ENCODE measurements at places on chromosomes 12 and 14.

DNA sequence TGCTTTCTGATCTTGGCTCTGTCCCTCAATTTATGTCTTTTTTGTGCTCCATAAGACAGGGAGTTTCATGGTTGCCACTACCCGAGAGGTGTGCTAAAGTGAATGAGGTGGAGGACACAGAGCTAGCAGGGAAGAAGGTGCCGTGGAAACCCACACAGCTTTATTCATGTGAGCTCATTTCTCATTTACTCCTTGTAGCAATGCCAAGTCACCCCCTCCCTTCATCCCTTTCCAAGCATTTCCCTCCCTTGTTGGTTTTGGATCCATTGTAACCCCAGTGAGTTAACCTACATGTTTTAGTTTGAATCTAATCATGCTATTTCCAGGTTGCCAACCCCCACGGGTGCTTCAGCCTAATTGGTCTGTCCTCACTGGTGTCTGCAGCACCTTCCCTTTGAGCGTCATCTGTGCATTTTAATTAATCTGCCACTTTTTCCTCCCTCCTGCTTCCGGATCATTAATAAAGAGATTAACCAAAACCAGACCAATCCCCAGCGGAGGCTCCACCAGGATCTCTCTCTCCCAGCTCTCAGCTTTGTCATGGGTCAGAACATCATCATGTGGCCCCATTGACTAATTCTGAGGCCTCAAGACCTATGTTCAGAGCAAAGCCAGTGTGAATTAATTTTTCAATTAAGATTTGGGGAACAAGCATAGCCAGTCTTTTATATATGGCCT, 56.2 kb downstream of the NTF3 start:
- DNase-seq: no peak

DNA sequence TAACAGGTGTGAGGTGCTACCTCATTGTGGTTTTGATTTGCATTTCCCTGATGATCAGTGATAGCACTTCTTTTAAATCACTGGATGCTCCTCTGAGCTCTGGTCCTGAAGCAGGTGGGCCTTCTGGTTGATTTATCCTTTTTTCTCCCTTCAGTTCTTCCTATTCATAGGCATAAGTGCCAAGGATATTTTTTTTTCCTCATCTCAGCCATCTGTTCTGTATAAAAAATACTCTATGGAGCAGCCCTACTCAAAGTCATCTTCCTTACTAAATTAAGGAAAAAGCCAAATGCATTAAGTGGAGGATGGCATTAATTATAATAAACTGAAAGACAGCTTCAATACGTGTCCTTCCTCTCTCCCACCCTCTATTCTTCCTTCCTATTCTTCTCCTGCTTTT, 18.4 kb downstream of the SPIC start:
- no peak for DNase-seq

DNA sequence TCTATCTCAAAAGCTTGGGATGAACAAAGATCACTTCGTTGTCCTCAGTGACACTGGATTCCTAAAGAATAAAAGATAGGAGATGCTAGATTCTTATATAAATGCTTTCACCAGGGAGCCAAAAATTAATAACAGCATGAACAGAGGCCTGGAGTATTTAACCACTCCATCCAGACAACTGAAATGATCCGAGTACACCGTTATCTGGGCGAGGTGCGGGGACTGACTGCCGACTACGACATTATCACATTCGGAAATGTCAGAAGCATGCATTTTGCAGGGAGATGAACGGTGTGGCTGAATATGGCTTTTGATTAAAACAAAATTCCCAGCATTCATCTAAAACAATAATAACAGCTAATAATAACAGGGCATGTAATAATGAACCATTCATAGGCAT, 56.6 kb downstream of the TRPV4 start:
- no peak for DNase-seq

DNA sequence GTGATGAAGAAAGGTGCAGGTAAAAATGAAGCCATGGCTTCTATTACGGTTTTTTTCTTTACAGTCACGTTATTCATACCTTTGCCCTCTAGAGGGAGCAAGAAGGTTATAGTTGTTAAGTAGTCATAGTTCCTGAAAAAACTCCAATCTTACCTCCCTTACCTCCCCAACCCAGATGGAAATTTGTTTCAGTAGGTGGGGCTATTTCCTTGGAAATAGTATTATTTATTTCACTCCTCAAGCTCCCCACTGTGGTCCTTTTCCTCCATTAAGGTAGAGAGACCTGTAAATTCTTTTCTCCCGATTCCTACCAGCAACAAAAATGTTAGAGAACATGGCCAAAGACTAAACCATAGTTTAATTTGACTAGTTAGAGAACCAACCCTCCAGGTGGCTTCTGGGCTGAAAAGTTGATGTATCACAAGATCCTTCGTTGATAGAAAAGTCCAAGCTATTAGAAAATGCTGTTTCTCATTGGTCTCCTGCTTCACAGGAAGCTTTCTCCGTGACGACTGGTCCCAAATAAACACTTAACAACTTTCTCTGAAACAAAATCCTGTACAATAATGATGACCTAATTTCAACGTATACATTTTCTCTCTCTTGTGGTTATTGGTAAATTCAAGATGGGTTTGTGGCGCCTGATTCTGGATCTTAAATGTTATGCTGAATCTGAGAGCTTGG, 43.5 kb downstream of the TMX1 start:
- no peak for DNase-seq

DNA sequence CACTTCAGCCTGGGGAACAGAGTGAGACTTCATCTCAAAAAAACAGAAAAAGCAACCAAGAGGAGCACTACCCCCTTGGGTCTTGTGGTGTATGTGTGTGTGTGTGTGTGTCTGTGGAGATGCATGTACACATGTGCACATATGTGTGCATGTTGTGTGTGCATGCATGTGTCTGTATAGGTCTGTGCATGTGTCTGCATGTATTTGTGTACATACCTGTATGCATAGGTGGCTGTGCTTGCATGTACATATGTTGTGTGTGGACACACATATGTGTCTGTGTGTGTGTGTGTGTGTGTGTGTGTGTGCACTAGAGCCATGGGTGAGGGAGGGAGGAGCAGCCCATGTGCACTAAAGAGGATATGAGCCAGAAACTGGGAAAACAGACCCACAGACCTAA, 49.1 kb downstream of the ARL6IP4 start:
- no peak for DNase-seq

DNA sequence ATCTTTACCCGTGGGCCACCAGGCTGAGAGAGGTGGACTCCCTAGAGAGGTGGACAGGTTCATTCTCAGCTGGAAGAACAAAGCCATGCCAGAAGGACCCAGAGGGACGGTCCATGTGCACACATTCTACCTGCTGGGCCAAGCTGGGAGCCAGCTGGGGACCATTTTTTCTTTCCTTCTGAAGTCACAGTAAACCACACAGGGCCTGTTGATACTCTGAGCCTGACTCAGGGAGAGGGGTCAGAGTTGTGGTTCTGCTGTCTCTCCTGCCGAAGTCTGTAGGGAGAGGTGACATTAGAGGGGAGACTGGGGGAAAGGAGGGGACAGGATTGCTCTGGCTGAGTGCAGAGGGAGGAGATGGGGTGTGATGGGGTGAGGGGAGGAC, 148.6 kb downstream of the TSPAN9 start:
- no peak for DNase-seq

DNA sequence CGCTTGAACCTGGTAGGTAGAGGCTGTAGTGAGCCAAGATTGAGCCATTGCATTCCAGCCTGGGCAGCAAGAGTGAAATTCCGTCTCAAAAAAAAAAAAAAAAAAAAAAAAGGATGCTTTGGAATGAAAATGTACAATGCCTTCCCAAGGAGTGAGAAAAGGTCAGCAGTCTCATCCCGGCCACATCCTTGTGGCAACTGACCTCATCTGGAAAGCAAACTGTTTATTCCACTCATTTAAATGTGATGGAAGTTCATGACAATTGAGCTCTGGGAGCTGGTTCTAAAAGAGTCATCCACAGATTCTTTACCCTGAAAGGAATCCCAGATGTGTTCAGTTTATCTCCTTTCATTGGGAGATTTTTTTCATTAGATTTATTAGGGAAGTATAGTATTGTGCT, 19.4 kb upstream of the LIMA1 start:
- DNase-seq: no peak

DNA sequence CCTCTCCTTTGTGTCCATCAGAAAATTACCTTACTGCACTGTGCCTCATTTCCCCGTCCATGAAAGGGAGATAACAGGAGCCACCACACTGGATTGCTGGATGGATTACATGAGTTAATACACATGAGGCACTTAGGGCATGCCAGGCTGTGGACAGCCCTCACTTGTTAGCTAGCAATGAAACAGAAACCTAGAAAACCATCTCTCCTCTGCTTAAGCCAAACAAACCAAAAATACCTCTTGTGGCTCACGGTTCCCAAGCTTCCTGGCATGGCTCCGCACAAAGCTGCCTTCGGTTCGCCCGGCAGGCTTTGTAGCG, 660 bp upstream of the HCFC2 start:
- DNase-seq: no peak

GRCh38 chr12:120290609-120291305, 946 bp downstream of the RNU4-2 start:
- DNase-seq: no peak

- DNase-seq: no peak
These were observed 1.5 kb downstream of the LGR5 start for GRCh38 chr12:71440763-71441748.

DNA sequence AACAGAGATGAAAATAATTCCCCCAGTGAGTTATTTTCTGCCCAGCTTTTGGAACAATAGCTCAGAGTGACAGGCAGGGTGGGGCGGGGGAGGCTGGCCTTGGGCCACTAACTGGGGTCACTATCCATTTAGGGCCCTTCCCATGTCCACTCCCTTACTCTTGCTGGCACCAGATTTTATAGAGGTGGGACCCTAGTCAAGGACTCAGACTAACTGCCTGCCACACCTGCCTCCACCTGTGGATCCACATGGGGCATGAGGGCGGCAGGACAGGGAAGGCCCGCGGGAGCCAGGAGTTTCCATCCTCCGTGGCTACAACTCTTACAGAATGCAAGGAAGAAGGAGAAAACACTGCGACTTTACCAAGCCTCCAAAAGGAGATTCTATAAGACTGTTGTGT, 10.1 kb downstream of the VDR start:
- DNase-seq: no peak

- no peak for DNase-seq
These were observed 252.6 kb downstream of the FOXN3 start for GRCh38 chr14:89164168-89165073.

DNA sequence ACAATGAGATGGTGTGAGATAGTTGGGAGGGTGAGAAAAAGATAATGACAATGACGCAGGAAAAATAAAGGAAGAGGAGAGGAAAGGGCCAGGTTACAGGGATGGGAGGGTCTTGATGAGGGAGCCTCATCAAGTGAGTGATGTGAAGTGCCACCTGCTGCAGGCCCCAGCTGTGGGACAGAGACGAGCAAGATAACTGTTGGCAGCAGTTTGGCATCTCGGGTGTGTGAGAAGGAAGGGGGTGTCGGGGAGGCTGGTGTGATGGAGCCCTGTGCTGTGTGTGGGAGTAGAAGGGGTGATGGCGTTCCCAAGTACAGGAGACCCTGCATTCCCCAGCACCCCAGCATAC, 11.4 kb upstream of the TAC3 start:
- DNase-seq: no peak

- DNase-seq: no peak
These were observed 51.0 kb upstream of the SOCS2 start for GRCh38 chr12:93521225-93522080.

DNA sequence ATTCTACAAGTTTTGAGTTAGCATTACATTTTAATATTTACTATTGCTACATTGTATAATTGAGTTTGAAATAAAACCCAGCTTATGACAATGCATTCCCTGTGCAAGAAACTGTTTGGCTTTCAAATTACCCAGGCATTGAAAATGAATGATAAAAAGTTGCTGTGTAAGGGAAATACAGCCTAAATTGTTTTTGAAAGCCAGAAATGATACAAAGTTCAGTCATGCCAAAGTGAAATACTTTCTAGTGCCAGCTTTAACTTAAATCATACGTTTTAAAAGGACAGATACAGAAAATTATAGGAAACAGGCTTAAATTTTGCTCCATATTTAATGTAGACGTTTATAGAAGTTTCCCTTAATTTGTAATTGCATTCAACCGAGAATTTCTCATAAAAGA, 2.8 kb downstream of the MGAT2 start:
- DNase-seq: no peak

GRCh38 chr12:132546647-132547046, 56.7 kb downstream of the FBRSL1 start:
- DNase-seq: peak; percentile 56

- DNase-seq: no peak
These were observed 32.9 kb downstream of the TSPAN8 start for GRCh38 chr12:71124835-71125460.

DNA sequence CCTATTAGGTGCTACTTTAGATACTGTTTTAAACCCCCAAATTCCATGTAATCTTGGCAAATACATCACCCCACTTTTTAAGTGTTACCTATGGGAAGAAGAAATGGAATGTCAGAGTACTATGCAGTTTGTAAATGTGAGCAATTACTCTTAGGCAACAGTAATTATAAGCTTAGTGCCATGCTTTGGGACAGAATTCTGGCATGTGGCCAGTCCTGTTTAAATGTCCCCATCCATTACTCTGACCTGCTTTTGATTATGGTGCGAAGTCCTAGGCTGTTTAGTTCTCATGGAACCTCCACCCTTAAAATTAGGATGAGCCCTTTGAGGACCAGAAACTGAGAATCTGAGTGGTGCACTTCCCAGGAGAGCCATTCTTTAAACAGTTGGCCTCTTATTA, 321.4 kb upstream of the RGS6 start:
- DNase-seq: no peak

GRCh38 chr14:22561661-22562579, 27.1 kb downstream of the DAD1 start:
- DNase-seq: no peak

DNA sequence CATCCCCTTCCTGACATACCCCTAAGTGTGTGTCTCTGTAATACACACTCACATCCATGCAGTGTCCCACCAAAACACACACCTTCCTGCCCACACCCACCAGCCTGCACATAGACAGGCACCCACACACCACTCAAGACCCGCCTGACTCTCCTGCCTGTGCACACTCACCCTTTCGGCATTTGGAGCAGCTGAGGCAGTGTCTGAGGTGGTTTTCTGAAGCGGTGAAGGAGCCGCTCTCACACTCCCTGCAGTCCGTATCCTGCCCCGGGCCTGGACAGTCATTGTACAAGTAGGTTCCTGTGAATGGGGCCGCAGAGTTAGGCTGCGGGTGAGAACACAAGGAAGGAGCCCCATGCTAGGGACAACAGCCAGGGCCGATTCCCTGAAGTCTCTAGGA, 8.3 kb downstream of the TNFRSF1A start:
- DNase-seq: peak; percentile 69

GRCh38 chr12:12929696-12930095, 22.3 kb downstream of the GPRC5D start:
- DNase-seq: no peak

DNA sequence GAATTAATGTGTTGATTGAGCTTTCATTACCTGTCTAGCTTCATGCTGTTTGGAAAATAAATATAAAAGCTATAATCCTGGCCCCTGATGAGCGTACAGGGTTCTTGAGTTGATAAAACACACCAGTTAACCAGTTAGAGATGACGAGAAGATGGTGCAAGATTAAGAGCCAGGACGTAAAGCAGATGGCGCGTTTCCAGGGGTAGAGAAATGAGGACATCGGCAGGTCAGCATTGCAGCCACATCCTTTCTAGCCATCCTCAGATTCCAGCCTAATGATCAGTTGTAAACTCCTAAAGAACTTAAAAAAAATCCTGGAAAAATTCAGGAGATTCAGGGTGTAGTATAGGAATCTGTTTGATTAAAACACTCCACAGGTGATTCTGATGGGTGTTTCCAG, 203.7 kb downstream of the CACNA1C start:
- DNase-seq: no peak

GRCh38 chr12:122052285-122052684, 26.3 kb upstream of the MLXIP start:
- DNase-seq: no peak

All from kidney (tissue), 22 donors.